NCI-H146 (cell line): ENCODE measurements at places on chromosomes 1 and 21.

DNA sequence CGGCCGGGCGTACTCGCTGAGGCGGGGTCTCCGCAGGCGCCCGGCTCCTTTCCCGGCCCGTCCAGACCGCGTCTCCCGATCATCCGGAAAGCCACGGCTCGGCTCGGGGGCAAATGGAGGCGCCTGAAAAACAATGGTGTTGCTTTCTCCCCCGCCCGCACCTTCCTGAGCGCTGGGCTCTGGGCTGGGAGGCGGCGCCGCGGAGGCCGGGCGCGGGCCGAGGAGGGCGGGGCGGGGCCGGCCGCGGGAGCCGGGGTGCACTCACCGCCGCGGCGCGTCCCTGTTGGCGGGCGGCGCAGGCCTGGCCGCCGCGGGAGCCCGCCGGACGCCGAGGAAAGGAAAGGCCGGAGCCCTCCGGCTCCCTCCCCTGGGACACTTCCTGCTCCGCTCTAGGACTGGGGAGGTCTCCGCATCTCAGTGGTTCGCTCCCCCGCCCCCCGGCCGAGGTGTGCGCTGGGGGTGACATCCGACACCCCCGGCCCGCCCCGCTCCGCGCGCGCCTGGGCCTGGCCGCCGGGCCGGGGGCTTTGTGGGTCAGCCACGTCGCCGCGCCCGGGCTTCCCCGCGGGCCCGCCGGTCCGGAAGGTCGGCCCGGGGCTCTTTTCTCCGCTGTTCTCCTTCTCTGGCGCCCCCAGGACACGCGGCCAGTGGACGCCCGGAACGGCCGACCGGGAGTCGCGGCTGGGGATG, at the start of gene ZNF496:
TSS of gene ZNF496 (minus strand) at position 343 of the 690 bp plus-strand sequence. CDS start 2,289 bp downstream, outside the sequence.
- peak; percentile 94 for DNase-seq

DNA sequence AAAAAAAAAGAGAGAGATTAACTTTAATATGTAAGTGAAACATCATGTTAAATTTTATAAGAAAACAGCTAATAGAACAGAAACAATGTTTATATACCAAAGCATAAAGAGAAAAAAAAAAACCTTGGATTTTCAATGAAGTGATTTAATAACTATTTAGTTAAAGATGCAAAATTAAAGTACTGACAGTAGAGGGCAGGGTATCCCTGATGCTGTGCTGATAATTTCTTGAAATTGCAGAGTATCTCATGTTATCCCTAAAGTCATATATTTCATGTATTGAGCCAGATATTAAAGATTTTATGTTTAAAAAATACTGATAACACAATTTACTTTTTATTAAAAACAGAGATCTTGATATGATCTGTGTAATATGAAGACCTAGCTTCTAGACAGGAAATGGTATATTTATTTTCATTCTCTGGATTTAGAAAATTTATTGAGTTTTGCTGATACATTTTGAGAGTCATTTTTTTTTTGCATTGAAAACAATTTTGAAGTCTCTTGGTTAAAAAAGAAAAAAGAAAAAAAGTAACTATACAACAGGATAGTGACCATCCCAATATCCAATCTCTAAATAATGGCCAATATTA, 273.2 kb downstream of the USP25 start:
- DNase-seq = no peak

DNA sequence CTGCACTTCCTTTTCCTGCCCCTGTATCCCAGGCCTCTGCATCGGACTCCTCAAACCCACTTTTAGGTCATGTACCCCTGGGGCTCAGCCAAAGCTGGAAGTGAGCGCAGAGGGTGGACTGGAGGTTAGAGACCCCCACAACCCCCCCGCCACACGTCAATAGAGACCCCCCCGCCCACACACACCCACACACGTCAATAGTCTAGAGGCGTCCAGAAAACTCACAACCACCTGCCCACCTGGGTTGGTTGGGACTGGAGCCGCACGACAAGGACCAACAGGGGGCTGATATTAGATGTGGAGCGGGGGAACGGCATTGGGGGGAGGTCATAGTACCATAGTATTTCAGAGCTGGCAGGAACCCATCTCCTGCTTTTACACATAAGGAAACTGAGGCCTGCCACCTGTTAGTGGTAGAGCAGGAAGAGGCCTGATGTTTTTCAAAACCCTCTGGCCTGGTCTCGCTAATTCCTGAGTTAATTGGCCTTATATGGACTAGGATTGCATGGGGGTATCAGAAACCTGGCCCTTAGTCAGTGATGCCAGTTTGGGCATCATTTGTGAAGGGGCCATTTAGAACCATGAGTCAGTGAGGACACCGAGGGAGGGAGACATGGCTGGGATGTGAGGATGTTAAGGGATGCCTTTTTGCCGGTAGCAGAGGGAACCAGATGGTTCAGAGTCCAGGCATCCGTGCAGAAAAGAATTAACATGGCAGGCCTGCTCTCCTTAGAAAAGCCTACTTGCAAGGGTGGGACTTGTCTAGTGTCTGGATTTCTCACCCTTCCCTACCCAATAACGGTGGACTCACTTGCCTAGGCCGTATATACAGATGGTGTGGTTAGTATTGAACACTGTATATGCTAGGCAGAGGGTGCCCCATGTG, 1.1 kb downstream of the NENF start:
- DNase-seq = no peak

- DNase-seq = no peak
Observed at GRCh38 chr1:167137793-167138510, 44.1 kb downstream of the STYXL2 start.
